Caki2 (cell line): ENCODE measurements at places on chromosomes 16 and 17.
A peak's percentile ranks its signal among the peaks of the same experiment; 100 is the strongest.

DNA sequence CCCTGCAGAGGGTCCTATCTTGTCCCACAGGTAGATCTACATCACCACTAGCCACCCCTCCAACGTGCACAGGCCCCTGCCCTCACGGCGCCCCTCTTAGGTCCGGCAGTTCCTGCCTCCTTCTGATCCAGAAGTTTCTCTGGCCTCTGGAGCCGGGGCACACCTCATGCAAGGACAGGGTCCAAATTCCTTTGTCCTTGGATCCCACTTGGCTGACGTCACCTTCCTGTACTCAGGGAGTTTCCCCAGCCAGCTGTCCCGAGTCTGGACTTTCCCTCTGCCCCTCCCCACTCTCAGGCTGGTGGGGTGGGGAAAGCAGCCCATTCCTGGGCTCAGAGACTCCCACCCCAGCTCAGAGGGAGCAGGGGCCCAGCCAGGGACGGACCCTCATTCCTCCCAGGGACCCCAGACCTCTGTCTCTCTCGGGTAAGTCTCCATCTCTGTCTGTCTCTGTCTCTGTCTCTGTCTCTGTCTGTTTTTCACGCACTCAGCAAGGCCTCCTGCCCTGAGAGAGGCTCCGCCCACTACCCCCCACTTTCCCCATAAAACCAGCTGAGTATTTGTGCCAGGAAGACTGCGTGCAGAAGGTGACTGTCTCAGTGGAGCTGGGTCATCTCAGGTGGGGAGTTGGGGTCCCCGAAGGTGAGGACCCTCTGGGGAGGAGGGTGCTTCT lies at the start of gene IL32:
Gene IL32, plus strand, starts transcription at position 572 of the 673 bp plus-strand sequence. CDS start 172 bp downstream, outside the sequence.
- DNase-seq: peak; percentile 77

DNA sequence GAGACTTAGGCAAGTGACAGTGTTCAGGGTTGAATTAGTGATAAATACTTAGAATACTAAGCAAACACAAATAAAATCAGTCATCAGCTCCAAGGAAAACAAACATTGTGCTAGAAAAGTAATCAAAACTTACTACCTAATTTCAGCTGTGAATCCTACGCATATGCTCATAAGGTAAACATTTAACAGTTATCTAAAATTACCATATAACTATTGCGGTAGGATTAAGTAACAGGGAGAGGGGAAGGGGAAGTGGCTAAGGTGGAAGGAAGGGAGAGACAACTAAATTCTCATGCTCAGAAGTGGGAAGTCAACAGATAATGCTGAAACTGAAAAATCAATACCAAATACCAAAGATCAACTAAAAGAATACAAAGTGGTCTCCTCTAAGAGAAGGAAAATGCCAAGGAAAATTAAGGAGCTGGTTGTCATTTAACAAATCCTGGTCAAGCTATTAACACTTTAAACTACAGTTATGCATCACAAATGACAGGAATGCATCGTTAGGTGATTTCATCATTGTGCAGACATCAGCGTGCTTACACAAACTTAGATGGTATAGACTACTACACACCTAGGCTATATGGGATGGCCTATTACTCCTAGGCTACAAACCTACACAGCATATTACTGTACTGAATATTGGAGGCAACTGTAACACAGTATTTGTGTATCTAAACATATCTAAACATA lies 20.0 kb downstream of the USP32 start:
- no peak for DNase-seq

- DNase-seq: peak; percentile 84
These were observed 7.5 kb downstream of the RFFL start for GRCh38 chr17:35056013-35056412.

GRCh38 chr16:19881783-19882182 lies 2.9 kb downstream of the GPRC5B start:
- DNase-seq: no peak

- DNase-seq: no peak
These were observed 70.5 kb downstream of the MARF1 start for GRCh38 chr16:15572329-15573001.

DNA sequence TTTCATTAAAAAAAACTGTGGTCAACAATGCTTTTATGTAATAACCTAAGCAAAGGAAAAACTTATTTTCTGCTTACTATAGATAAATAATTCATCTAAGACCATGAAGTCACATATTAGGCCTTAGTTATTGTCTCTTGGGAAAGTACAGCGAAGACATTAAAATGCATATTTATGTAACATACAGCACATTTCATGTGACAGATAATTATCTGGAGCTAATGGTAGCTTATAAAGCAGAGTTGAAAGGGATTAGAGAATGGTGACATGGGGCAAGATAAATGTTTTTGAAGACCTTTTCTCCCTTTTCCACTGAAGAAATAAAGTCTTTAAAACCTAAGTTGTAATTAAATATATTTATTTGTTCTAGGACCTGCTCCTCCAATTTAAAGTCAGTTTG lies 9.7 kb downstream of the MEIOC start:
- no peak for DNase-seq
